ENCODE measurements at places on chromosomes 11 and 22.
A peak's percentile ranks its signal among the peaks of the same experiment; 100 is the strongest.

- DNase-seq = peak; percentile 30
Measured at GRCh38 chr11:6202041-6202440, 3.0 kb downstream of the OR52W1 start.

GRCh38 chr11:27348340-27348873 is 14.6 kb downstream of the CCDC34 start:
- no peak for DNase-seq

GRCh38 chr11:76621466-76621865 is 49.1 kb downstream of the LRRC32 start:
- no peak for DNase-seq

- DNase-seq = no peak
Measured at GRCh38 chr11:61034111-61034510, 62.6 kb downstream of the CD6 start.

DNA sequence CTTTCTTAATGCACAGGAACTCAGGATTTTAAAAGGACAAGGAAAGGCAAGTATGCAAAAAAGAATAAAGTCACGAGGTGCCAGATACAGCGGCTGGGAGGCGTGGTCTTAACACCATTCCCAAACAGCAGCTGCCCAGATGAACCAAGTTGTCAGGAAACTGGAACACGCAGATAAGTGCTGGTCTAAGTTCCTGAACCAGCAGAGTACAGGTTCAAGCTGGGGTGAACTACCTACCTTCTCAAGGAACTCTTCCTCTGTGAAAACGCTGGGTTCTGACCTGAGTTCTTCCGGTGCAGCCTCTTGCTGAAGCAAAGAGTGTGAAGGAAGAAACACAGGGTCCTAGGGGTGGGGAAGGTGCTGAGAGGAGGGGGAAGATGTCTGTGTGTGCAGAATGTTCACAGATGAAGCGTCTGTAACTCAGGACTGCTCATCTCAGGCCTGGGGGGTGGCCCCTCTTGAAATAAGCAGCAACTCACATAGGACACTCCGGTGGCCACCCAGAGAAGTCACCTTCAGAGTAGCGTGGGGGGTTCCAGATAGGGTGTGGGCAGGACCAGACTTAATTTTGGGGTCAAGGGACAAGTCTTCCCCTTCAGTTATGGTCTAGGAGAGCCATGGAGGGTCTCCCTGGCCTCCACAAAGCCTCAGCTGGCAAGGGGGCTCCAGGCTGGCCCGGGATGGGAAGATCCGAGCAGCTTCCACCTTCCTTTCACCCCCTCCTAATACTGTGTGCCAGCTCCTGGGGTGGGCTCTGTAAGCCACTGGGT is 3.2 kb downstream of the TPST2 start:
- no peak for DNase-seq

DNA sequence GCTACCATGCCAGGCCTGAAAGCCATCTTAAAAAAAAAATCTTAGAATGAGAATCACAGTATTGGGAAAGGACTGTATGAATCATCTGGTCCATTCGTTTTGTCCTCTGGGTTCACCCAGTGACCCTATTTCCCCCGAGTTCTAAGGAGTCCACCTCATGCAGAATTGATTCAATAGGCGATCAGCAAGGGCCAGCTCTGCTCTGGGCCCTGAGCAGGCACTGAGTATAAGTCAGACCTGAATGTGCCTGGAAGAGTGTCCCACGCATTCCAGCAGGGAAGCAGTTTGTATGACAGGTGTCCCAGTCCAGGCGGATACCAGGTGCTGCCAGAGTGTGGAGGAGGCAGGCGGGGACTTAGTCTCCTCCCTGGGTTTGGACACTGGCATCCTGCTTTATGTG is 883 bp upstream of the HMOX1 start:
- DNase-seq = peak; percentile 25

- no peak for DNase-seq
Measured at GRCh38 chr11:99513368-99513767, 492.6 kb downstream of the CNTN5 start.

- DNase-seq = peak; percentile 98
Measured at GRCh38 chr11:76654298-76654851, 16.2 kb downstream of the LRRC32 start.

All from fibroblast of the aortic adventitia (primary cell).